Epithelial cell of prostate (primary cell): ENCODE measurements at places on chromosomes 13 and 19.

DNA sequence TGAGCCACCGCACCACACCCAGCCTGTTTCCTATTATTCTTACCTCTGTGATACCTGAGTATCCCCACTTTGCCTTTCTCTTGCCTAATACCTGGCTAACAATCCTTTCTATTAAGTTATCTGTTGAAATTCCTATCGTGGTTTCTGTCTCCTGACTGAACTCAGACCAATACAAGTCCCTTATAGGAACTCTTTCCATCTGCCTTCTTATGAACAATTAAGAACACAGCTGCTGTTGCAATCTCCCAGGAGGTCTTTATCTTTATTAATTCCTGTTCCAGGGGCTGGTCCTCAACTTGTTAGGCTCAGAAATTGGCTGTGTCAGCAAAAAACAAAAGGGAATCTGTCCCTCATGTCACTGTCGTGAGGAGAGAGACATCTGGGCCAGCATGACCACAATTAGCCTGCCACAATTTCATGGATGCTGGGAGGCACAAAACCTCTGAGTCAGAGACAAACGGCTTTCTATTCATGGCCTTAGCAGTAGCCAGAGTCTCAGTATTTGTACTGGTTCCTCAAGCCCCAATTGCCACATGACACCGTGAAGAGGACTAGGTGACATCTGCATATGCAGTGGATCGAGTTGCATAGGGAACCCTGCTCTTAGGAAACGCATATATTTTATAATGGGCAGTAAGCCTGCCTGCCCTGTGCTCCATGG is 58.2 kb downstream of the NUFIP1 start:
- DNase-seq: no peak

GRCh38 chr19:8487137-8487851 is 15.1 kb downstream of the PRAM1 start:
- DNase-seq: no peak

DNA sequence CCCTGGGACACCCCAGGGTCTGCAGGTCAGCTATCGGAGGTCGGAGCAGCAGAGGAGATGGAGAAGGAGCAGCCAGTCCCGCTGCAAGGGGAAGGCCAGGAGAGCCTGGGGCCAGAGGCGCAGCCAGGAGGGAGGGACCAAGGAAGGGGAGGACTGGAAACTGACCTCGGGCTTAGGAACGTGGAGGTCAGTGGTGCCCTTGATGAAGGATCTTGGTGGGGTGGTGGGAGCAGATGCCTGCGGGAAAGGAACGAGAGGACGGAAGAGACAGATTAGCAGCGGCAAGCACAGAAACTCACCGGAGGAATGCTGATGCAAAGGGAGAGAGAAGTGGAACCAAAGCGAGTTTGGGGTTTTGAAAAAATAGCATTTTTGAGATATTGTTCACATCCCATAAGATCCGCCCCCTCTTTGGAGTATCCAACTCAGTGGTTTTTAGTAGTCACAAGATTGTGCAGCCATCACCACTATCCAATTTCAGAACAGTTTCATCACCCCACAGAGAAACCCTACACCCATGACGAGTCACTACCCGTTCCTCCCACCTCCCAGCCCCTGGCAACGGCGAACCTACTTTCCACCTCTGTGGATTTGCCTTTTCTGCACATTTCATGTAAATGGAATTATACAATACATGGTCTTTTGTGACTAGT is 22.1 kb downstream of the PLEKHF1 start:
- no peak for DNase-seq

GRCh38 chr13:114339857-114340534 is 25.7 kb downstream of the CHAMP1 start:
- no peak for DNase-seq

DNA sequence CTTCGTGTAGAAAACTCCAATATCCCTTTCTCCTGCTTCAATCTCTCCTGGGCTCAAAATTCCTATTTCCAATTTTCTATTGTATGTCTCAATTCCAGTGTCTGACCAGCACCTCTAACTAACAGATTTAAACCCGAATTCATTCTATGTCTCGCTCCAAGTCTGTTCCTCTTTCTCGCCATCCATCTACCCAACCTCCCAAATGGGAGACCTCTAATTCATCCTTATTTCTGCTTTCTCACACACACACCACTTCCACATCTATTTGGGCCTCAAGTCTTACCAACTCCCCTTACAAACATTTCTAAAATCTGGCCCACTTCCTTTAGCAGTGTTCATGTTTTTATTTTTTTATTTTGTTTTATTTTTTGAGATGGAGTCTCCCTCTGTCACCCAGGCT is 53.3 kb downstream of the MBD3L2B start:
- no peak for DNase-seq

- DNase-seq: no peak
These were observed 9.5 kb upstream of the ZNF541 start for GRCh38 chr19:47582320-47582909.

- no peak for DNase-seq
These were observed 34.4 kb downstream of the DNAJC15 start for GRCh38 chr13:43057653-43058317.

DNA sequence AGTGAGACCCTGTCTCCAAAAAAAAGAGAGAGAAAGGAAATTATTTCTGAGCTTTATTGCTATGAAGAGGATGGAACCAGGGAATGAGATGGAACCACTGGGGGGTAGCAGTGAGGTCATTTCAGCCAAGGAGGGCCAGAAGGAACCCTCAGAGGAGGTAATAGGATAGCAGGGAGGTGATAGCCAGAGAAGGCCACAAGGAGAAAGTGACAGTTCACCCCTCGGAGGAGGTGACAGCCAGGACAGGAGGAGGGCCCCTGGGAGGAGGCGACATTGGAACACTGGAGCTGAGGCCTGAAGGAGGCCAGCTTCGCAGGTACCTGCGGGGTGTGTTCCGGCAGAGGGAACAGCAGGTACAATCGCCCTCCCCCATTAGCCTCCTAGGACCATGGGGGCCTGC is 675 bp upstream of the PGPEP1 start:
- no peak for DNase-seq

- no peak for DNase-seq
These were observed 18.4 kb downstream of the LRCH1 start for GRCh38 chr13:46571189-46571908.

GRCh38 chr13:113086991-113087922 is 18.3 kb upstream of the F7 start:
- DNase-seq: no peak

GRCh38 chr13:64088491-64088890 is 2672.8 kb upstream of the PCDH20 start:
- no peak for DNase-seq

DNA sequence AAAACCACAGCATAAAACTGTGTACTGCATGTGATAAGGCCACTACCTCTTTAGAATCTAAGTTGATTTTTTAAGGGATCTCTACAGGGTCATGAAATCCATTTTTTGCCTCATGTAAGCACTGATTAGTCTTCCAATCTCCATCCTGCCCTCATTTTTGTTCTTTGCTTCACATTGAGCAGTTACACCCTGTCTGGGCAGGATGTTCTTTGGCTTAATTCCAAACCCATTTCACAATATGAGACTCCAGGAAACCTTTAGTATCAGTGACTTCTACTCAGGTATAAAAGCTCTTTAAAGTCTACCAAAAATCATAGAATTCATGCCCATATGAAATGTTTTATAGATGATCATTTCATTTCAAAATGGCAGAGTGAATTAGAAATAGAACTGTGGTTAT is 592.6 kb downstream of the TBC1D4 start:
- no peak for DNase-seq

GRCh38 chr19:14383661-14384555 is 2.7 kb downstream of the ADGRE5 start:
- no peak for DNase-seq

GRCh38 chr13:33256148-33256840 is 29.3 kb downstream of the STARD13 start:
- DNase-seq: no peak

DNA sequence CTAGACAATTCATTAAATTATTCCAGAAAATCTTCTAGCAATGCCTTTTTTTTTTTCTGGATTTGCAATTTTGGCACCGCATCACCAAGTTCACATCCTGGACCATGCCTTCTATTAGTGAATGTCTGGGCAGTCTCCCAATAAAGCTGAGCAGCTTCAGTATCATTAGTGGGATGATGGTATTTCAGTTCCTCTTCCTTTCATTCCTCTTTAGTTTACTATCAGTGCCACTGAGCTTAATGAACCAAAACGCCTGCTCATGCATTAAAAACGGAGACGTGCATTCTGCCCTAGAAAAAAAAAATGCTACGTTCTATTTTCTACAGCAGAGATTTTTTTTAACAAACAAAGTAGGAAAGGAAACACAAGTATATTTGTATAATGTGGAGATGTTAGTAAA is 343.0 kb downstream of the PCDH9 start:
- DNase-seq: no peak

- no peak for DNase-seq
These were observed 2.9 kb downstream of the KLF2 start for GRCh38 chr19:16327501-16327900.

- DNase-seq: no peak
These were observed 6.4 kb upstream of the TPM4 start for GRCh38 chr19:16069813-16070365.

DNA sequence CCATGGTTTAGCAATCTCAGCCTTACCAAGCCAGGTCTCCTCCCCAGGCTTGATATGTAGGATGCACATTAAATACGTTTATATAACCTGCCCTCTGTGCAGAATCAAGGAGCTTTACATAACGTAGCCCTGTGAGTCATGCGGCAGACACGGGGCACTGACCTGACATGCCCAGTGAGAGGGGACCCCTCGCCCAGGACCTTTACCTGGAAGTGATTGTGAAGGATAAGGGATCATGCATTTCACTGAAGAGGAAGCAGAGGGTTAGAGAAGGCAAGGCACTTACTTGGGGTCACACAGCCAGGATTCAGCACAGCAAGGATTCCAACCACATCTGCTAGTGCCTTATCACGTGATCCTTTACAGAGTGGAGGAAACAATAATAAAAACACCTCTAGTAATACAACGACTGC is 18.9 kb upstream of the FOSB start:
- DNase-seq: no peak

- no peak for DNase-seq
These were observed 4.2 kb downstream of the NRTN start for GRCh38 chr19:5809053-5809452.

DNA sequence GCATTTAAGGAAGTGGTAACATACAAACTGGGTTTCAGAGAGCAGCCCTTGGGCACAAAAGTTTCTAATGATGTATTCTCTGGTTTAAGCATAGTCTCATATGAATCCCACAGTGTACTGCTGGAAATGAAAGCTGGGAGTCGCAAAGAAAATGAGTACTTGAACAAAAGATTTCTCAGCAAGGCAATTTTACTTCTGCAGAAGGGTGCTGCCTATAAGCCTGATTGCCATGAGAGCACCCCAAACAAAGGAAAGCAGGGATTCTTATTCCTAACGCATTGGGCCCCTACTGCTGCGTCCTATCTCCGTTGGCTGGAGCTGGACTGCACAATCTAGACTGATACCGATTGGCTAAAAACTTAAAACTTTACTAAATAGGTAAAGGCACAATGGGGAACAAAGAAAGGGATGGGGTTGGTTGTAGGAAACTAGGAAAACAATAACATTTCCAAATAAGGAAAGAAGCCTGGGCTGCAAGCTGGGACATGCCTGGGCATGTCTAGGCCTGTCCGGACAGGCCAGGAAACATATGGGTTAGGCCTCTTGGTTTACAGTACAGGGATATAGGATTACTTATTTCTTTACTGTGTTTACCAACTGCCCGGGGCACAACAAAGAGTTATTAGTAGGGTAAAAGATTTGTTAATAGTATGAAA is 27.4 kb upstream of the VN1R4 start:
- DNase-seq: no peak

DNA sequence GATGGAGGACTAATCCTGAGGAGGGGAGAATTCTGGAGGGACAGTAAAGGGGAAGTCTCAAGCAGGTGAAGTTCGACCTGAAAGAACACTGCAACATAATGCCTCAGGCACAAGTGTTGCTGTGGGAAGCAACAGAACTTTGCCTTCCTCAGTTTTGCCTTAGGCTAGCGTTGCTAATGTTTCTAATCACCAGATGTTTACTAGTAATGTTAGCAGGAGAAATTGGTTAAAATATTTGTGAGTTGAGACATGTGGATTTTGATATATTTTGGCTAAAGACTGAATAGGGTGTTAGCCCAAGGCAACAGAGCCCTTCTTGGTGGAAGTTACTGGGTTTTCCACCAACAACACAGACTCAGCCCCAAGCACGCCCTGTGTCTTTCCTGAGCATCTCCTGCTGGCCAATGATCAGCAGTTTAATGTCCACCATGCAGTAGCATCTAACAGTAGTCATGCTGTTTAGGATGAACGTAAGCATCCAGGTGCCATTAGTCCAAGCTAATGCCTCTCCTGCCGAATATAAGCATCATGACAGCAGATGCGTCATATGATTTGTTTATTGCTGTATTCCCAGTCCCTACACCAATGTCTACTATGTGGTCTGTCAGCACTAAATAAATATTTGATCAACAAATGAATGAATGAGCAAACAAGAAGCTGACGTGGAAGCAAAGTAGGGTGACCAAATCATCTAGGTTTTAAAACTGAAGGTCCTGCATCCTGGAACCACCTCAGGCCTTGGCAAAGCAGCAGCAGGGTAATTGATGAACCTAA is 511.9 kb upstream of the HTR2A start:
- DNase-seq: no peak

DNA sequence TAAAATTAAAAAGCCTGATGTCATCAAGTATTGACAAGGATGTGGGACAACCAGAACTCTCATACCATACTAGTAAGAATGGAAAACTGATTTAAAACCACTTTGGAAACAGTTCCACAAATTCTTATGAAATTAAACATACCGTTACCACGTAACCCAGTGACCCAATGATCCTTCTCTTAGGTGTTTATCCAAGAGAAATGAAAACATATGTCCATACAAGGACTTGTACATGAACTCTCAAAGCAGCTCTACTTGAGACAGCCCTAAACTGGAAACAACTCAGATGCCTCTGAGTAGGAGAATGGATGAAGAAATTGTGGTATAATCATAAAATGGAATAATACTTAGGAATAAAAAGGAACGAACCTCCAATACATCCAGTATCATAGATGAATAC is 27.6 kb downstream of the SLC6A16 start:
- DNase-seq: no peak

DNA sequence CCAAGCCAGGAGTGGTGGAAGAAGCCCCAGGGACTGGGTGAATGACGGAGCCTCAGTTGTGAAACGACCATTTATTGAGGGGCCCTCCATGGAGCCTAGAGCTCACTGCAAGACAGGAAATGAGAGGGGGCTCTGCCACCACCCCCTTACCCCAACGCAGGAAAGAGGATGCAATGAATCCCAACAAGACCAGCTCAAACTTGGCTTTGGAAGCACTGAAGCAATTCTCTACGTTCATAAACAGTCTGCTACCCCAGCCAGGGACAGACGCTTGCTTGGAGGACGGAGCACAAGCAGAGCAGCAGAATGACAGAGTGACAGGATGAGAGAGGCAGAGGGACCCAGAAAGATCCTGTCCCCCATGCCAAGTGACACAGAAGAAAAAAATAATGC is 1.0 kb downstream of the PRKACA start:
- DNase-seq: no peak

GRCh38 chr13:37995092-37995491 is 125.5 kb upstream of the TRPC4 start:
- no peak for DNase-seq
